Mammary epithelial cell (primary cell): ENCODE measurements at places on chromosomes 1 and 21.

DNA sequence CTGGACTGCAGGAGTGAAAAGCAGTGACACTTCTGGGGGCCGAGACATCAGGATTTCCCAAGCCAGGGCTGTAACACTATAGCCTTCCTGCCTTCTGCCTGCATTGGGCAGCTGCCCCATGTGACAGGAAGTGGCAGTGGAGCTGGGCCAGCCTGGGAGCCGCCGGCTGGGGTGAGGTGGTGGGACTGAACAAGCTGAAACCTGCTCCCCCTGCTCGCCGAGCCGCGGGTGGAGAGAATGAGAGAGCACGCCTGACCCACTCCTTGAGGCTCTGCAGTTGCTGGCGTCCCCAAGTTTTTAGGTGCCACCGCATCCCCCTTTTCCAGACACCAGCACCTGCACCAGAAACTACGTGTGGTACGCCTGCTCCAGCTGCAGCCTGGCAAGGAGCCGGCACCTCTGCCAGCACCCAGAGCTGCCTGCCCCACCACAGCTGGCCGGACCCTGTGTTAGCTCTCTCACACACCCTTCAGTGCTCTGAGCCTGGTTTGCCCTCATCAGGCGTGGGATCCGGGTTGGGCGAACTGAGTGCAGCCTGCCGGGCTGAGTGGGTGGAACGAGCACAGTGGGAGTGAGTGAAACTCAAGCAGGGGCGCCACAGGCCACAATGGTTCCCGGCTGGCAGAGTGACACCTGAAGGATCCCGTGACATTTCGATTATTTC is 119.4 kb downstream of the AKT3 start:
- peak; percentile 39 for DNase-seq

- DNase-seq = no peak
Measured at GRCh38 chr1:46532498-46533178, 18.8 kb downstream of the KNCN start.

DNA sequence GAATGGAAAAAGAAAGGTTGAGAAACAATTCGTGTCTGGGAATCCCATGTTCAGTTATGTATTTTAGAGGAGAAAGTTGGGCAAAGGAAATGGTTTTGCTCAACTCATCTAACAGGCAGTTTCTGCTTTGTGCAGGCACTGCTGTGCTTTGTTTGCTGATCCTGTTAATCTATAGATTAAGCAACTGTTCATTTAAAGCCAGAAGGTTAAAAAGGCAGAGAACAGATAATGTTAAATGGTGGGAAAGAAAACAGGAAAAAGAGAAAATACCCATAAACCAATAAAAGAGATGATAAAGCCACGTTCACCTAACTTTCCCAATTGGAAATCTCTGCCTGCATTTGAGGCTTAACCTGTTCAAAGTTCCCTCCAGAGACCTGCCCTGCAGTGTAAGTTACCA is 70.0 kb downstream of the APP start:
- DNase-seq = no peak

- no peak for DNase-seq
Measured at GRCh38 chr21:40021558-40022351, 154.5 kb downstream of the PCP4 start.

- peak; percentile 35 for DNase-seq
Measured at GRCh38 chr1:158087320-158087927, 93.3 kb upstream of the CD1D start.

DNA sequence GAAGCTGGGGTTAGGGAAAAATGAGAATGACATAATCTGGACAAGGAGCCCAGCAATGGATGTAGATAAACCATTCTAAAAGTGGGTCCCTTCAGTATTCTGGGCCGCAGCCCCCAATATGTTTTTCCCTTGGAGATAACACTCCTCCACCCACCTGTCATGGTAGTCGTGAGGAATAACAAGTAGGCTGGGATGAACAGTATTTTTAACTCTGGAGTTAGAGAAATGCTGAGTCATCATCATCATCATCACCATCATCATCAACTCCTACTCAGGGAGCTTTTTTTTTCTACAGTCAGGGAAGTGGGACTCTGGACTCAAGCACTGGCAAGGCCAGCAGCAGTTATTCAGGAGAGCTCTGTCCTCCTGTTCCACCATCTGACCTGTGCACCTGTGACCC is 12.8 kb downstream of the CADM3 start:
- no peak for DNase-seq

DNA sequence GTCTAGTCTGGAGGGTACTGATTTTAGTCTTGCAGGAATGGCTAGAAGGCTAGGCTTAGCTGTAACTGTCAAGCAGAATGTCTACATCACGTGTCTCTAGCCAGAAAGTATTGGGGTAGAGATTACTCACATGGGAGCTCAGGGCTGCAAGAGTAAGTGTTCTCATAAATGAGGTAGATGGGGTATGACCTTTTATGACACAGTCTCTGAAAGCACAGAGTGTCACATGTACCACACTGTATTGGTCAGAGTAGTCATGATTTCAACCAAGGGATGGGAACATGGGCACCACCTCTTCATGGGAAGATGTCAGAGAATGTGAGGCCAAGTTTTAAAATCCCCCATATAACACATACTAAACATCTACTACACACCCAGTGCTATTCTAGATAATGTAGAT is 2.9 kb downstream of the FYB2 start:
- DNase-seq = no peak

- DNase-seq = no peak
Measured at GRCh38 chr1:178121883-178122282, 28.0 kb downstream of the RASAL2 start.

DNA sequence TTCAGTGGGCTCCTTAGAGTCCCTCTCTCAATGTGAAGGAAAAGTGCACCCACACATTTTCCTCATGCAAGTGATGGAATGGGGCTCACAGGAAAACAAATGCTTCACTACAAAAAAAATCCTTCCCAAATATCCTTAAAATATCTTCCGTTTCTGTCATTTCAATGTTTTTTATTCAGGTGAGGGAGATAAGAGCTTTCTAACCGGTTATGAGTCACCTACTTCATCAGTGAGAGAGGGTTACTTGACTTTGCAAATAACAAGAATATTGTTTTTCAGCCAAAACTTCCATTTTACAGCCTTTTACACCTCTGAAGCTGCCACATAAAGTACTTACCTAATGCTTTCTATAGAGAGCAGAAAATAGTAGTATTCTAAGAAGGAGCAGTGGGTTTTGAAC is 98.3 kb upstream of the CD55 start:
- DNase-seq = no peak

DNA sequence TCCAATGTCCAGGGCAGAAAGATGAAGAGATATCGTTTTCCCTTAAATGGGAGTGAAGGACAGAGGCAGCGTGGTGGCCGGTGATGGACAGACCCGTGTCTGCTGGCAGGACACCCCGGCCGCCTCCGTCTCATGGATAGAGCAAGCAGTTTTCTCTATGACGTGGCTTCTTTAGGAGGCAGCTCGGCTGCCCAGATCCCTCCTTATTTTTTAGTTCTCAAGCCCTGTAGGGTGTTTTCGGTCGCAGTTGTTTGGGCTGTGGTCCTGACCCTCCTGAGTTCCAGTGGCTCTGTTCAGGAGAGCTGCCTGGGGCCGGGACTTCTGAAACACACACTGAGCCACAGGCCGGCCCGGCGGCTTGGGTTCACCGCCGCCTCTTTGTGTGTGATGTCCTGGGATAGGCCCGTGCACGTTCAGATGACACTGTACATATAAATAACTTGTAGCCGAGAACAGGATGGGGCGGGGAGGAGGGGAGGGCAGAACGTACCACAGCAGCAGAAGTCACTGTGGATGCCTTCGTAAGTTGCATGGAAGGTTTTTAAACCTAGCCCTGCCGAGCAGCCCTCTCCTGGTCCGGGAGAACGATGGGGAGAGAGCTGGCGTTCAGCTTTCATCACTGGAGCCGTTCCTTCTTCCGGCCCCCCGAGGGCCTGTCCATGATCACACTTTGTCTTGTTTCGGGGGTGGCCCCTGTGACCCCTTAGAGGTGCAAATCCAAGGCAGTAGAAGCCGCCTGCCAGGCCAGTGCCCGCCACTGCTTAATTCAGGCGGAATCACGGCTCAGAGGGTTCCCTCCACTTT is 65.2 kb downstream of the SIK1 start:
- DNase-seq = peak; percentile 93

DNA sequence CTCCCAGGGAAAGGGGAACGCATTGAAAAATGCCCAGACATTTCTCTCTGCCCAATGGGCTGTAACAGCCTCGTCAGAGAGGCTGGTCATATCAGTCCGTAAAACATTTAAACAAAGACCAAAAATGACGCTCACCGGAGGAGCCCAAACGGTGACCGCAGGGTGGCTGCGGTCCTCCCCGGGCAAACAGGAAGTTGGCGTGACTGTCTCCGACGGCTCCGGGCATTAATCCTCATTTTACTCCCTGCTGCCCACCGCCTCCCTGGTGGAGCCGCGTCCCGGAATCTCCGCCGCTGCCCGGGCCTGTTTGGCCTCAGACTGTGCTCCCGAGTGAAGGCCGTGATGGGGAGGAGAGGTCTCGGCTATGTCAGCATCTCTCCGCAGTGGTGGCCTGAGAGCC is 9.9 kb downstream of the PRDM16 start:
- DNase-seq = no peak

GRCh38 chr1:67338642-67339041 is 31.0 kb downstream of the IL12RB2 start:
- no peak for DNase-seq

GRCh38 chr1:35691080-35691479 is 27.6 kb downstream of the C1orf216 start:
- DNase-seq = no peak

DNA sequence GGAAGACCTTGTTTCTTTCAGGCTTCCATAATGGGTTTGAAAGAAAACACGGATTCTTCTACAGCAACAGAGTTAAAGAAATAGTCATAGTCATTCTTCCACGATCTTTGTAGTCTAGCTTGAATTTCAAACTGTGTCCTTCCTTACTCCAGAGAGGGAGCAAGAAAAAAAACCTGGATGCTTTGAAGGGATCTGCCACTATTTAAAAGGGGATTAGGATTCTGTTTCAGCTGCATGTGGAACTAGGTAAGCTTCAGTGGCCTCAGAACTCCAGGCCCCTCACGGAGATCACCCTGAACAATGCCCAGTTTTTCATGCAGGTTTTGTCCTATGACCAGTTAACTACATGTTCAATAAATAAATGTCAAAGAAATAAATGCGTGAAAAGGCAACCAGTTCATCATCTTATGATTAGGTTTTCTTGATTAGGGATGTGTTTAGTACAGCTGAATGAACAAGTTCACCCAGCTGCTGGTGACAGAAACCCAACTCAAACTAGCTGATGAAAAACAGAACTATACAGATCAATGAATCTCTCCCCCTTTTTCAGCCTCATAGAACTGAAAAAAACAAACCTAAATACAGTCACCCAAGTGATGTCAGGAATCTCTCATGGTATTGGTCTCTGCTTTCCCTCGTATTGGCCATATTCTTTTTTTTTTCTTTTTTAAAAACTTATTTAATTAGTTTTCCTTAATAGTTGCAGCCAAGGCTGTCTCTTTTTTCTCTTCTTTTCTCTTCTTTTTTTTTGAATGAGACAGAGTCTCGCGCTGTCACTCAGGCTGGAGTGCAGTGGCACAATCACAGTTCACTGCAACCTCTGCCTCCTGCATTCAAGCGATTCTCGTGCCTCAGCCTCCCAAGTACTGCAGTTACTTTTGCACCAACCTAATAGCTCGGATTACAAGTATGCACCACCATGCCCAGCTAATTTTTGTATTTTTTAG is 14.6 kb upstream of the MPZL1 start:
- DNase-seq = no peak

GRCh38 chr1:27633298-27633610 is 1.7 kb downstream of the FGR start:
- DNase-seq = no peak

- no peak for DNase-seq
Measured at GRCh38 chr1:145955436-145955835, 2.4 kb downstream of the LIX1L start.

DNA sequence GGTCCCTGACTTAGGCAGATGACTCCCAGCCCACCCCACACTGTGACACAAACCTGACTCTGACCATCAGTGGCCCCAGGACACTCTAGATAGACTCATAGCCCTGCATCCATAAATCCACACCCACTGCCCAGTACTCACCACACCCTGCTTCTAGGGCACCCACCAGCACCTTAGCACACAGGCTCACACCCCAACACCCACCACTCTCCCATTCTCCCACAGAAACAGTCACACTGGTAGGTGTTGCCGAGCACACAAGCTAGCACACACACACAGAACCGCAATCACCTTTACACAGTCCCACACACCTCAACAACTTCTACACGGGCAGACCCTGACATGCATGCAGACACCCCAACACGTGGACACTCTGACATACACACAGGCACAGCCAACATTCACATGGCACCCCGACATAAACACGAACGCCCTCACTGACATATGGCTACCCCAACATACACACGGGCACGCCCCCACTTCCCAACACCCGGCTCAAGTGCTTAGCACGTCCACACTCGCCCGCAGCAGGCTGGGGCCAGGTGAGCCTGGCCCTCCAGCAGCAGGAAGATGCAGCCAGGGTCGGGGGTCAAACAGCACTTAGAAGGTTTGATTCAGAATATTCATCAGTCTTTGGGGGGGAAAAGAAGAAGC is 105.5 kb upstream of the TARDBP start:
- no peak for DNase-seq

DNA sequence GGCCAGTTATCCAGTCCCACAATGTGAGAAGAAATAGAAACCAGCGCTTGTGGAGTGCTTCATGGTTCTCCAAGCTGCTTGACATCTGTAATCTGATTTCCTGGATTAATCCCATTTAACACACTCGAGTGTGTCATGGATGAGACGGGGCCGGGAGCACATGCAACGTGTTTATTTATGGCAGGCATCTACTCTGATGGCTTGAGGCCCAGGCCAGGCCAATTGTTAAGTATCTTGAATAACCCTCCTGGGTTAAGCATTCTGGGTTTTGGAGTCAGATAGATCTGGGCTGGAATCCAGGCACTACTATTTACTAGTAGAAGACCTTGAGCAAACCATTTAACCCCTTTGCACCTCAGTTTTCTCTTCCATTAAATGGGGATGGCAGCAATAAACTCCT is 37.5 kb upstream of the LAPTM5 start:
- DNase-seq = no peak

- no peak for DNase-seq
Measured at GRCh38 chr21:37783016-37783415, 133.2 kb downstream of the KCNJ6 start.
